NCI-H1092 treated with DMSO at 0.1 percent for 48 hours (cell line): ENCODE measurements at places on chromosomes 11 and 22.

- no peak for DNase-seq
Measured at GRCh38 chr22:26592421-26592891, 2.5 kb upstream of the TPST2 start.

- no peak for DNase-seq
Measured at GRCh38 chr11:2213890-2214526, 42.4 kb upstream of the TH start.

GRCh38 chr11:83827940-83828554 is 541.9 kb upstream of the CCDC90B start:
- DNase-seq = peak; percentile 30

DNA sequence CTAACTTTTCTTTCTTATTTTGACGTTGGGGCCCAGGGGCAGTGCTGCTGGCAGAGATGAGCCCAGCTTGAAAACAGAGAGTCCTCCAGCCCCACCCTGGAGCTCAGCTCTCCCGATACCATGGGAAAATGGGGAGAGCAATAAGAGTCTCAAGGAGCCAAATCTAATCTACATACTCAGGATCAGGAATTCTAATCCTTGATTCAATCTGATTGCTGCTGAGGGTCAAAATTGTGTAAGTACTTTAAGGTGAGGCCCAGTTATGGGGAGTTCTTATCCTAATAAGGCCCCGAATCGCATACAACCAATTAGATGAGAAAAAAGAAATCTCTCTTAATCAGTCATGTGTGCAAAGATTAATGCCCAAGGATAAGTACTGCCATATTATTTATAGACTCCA is 202.9 kb downstream of the FAM76B start:
- no peak for DNase-seq

GRCh38 chr11:118240999-118241763 is 11.0 kb downstream of the MPZL3 start:
- DNase-seq = no peak

DNA sequence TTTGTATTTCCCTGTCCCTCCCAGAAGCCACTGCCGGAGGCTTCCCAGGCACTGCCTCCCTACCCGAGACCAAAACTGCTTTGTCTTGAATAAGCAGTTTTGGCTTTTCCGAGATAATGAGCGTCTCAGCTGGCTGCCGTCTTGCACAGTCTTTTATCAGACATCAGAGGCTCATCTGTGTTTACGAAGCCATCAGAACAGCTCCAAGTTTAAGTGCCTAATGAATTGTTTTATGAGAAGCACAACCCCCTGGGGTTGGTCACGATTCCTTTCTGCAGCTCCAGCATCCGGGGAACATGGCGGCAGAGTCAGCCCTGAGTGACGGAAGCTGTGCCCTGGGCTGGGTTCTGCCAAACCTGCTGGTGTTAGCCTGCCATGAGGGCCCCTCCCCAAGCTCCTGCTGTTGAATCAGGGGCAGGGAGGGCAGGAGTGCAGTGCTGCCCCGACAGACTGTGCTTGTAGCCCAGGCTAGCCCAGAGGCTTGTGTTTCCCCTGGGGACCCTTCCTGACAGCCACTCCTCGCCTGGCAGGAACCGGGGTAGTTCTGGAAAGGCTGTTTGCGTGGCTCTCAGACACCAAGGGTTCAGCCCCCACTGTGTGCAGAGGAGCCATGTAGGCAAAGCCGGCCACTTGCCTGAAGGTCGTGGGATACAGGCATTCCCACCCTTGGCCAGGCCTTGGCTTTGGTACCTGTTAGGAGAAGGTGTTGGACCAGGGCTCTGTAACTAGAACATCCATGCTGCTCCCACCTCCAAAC is 96.1 kb downstream of the MORC2 start:
- no peak for DNase-seq

DNA sequence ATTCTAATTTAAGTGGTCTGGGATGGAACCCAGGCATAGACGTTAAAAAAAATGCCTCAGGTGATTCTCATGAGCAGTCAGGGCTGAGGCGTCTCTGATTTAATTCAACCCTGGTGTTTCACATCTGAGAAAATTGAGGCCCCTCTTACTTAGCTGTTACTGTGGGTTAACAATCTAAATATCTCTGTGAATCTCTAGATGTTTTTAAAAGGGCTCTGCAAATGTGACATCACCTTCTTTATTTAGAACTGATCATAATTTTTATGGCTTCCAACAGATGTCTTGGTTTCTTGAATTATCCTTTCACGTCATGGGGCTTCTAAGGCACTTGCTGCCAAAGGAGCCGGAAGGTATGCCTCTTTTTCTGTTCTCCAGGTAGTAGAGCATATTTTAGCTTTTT is 76.1 kb upstream of the LIN7C start:
- DNase-seq = no peak

GRCh38 chr11:82960779-82961143 is 59.2 kb downstream of the DDIAS start:
- DNase-seq = peak; percentile 37
